ENCODE measurements at places on chromosomes 13 and 19.

- DNase-seq: no peak
These were observed 114.5 kb downstream of the IRS2 start for GRCh38 chr13:109671919-109672318.

DNA sequence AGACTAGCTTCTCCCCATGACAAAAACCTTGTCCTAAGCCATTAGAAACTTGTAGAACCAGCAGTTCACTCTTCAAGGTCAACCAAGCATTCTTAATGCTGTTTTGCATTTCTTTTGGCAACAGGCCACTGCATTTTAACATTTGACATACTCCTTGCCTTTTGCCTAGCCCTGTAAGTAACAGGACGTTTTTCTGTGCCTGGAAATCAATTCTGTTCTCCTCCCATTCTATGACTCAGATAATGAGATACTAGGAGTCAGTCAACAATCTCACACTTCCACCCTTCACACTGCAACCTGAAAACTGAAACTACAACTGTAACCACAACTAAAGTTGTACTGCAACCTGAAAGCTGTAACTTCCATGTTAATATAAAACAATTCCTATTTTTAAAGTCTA, 268.7 kb downstream of the MZT1 start:
- DNase-seq: no peak

DNA sequence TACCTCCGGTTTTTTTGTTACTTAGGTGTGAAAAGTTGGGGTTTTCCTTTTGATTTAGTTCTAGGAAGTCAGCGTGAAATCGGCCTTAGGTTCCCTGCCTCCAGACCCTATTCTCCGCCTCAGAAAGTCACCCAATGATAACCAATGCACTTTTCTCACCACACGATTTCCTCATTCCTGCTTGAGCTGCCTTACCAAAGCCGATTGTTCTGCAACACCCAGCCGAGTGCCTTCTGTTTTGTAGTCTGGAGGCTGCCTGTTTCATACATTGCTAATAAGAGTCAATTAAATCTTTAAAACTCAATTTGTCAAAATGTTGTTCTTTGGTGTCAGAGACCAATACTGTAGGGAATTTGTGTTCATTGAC, 39.7 kb downstream of the GJA3 start:
- no peak for DNase-seq

DNA sequence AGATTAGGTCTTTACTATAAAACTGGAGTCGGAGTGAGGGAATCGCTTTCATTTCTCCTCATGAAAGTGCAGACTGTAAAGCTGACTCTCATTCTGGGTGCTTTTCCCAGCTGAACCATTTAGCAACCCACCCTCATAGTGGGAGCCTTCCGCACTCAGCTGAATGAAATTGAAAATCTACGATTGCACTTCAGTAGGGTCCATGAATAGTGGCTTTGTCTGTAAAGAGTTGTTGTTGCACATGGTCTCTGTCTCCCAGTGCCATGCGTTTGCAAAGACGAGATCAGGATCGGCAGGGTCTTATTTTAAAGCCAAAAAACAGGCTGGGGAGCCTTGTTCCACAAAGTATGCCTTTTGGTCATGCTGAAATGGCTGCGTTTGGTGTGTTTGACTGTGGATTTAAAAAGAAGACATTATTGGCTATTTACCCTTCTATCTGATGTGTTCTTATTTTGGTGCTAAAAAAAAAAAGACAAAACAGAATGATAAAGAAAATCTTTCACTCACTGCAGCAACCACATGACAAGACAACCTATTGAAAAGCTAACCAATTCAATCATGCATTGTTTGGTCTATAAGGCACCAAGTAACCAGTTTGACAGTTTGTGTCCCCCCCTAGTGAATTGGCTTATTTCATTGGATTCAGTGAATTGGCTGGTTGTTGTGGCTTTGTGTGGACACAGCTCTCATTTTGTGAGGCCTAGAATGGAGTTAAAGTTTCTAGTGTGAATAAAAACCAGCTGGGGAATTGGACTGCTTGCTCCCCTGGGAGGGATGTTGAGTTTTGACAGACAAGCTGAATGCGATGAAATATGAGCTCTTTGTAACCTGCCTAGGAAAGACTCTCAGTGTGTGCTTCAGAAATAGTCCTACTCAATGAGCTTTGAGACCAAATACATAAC, 65.6 kb downstream of the ARHGAP35 start:
- DNase-seq: no peak

DNA sequence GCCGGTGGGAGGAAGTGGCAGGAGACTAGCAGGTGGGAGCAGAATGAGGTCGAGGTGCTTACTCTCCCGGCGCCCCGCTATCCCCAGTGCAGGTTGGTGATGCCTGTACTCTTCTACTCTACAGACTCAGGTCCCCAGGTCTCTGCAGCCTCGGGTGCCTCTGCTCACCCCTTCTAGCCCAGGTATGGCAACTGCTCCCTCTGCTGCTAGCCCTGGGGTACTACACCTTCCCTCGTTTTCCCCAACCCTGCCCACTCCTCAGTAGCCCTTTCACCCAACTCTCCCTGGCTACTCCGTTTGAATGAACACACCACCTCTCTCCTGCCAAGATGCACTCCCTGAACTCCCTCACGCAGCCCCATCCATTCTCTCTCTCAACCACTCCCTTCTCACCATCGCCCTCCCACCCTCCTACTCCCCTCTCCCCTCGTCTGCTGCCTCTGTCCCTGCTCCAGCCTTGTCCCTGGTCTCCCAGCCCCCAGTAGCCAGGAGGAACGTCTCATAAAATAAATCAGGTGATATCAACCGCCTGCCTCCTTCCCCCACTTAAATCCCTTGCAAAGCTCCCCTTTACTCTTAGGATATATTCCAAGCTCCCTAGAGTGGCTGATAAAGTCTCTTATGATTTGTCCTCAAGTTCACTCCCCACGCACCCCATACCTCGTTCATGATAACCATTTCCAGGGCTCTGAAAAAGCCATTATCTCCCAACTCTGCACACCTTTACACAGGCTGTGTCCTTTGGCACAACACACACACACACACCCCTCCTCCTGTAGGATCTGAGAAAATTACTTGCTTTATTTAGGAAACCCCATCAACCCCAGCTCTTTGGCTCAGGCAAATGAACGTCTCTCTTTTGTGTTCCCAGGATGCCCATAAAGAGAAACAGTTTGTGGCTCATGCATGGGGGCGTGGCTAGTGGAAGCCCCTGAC, 8.2 kb upstream of the MEIS3 start:
- DNase-seq: peak; percentile 50

GRCh38 chr19:44799627-44800346, 9.1 kb upstream of the BCAM start:
- DNase-seq: no peak

DNA sequence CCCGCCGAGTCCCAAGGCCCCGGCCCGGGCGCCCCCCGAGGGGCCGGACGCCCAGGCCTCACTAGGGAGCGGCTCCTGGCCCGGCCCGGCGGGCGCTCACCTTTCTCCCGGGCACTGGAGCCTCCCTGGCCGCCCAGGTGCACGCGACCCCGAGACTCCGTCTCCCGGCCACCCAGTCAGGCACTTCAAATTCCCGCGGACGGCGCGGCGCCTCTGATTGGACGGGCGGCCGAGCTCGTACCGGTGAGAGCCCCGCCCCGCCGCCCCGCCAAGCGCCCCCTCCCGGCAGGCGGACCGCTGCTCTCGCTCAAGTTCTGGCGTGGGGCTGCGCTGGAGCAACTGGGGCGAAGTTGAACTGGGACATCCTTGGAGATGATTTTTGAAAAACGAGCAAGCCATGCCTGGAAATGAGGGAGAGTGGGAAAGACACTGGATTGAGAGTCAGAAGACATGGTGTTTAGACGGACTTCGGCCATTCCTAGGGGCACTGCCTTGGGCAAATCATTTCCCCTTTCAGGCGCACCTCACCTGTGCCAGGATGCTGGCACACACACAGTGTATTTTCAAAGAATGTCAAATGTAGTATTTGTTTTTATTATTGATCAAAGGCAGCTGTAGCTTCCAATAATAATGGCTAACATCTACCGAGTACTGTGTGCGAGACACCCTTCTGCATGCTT, 485.3 kb downstream of the UQCRFS1 start:
- DNase-seq: no peak

- DNase-seq: no peak
These were observed 18.9 kb downstream of the SPINT2 start for GRCh38 chr19:38283271-38283670.

DNA sequence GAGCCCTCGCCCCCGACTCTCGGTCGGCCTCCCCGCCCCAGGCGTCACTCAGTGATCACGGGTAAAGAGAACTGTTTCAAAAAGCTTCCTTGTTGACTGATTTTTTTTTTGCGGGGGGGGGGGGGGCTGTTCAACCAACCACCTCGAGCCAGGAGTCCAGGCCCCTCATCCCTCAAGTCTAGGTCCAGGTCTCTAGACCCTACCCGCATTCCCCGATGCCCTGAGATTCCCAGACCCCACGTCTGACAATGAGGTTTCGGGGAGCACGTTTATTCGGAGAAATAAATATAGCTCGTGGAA, 4.3 kb downstream of the HRC start:
- DNase-seq: no peak

GRCh38 chr13:87376081-87376480, 295.1 kb upstream of the SLITRK5 start:
- DNase-seq: no peak

DNA sequence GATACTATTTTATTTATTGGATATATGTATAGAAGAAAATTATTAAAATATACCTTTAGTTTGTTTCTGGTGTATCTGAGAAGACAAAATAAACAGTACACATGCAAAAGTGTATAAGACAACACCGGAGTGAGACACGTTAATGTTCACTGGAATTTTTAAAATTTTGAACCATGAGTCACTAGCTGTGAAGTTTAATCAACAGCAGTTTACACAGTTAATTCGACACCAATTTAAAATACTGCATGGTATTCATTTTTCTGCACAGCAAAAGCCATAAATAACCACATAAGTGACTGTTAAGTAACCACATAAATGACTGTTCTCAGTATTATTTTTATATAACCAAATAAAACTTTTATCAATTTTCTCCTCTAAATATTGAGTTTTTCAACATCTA, 418.7 kb upstream of the NBEA start:
- no peak for DNase-seq

DNA sequence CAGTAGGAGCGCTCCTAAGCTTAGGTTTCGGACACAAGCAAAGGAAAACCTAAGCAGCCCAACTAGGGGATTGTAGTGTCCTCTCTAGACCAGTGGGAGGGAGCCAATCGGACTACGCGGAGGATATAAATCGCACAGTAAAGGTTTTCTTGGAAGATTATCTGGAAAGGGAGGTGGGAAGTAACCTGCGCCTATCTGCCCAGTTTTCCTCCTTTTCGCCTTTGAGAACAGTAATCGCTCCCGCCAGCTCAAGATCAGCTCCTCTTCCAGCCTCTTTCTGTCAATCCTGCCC, 456 bp upstream of the RAB4B start:
- no peak for DNase-seq

GRCh38 chr19:43784241-43784980, 3.6 kb upstream of the KCNN4 start:
- no peak for DNase-seq

GRCh38 chr13:111335298-111335697, 14.9 kb downstream of the TEX29 start:
- DNase-seq: no peak

GRCh38 chr19:50435221-50435620, 2.5 kb downstream of the MYBPC2 start:
- no peak for DNase-seq

DNA sequence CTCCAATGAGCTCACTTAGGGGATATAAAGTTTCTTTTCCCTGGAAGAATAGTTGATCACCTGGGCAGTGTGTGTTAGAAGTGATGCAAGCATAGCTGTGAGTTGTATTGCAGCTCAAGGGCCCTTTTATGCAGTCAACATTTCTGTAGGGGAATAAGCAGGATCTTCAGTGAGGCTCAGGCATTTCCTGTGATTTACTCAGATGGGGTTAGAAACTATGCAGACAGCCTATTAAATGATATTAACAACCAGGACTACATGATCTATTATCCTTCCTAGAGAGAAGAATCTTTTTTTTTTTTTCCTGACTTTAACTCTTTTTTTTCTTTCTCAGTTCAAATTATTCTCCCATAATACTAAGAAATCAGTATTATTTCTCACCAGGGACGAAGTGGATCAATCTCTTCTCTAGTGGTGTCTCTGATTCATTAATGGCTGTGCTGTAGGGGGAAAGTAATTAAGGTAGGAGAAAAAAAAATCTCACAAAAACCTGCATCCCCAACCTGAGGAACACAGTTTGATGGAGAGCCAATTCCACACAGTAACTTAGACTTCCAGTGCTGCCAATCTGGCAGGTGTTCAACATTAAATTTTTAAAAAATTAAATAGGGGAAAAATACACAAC, 126.4 kb upstream of the SLC10A2 start:
- DNase-seq: no peak

GRCh38 chr19:46471116-46471733, at the start of gene PNMA8A:
Gene PNMA8A, minus strand, starts transcription at chr19:46471563. Its CDS starts 528 bp downstream, at chr19:46471035.
- DNase-seq: no peak

- DNase-seq: no peak
These were observed 955.4 kb downstream of the EFNB2 start for GRCh38 chr13:105579821-105580710.

GRCh38 chr19:46621191-46622117, 3.4 kb downstream of the PTGIR start:
- DNase-seq: no peak

DNA sequence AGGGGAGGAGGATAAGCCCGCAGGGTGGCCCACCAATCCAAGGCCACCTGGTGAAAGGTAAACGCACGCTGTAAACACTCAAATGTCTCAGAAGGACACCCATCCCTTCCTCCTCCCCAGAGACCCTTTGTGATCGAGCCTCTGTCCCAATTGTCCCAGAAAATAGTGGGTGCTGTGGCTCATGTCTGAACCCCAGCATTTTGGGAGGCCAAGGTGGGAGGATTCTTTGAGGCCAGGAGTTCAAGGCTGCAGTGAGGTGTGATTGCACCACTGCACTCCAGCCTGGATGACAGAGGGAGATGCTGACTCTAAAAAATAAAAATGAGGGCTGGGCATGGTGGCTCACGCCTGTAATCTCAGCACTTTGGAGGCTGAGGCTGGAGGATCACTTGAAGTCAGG, 3.1 kb upstream of the ABHD17A start:
- no peak for DNase-seq

- no peak for DNase-seq
These were observed 65.2 kb upstream of the ZNF599 start for GRCh38 chr19:34838248-34838647.

Measured in stimulated activated CD8-positive, alpha-beta memory T cell treated with anti-CD3 and anti-CD28 coated beads, Interleukin-7, amount 100 ng/mL, for 1 hour (primary cell).